ENCODE measurements at places on chromosomes 7 and 10. TPM values are rescaled to one million over a fixed set of nuclear protein-coding genes. Genes with fewer than 3 reads are reported as not detected.

DNA sequence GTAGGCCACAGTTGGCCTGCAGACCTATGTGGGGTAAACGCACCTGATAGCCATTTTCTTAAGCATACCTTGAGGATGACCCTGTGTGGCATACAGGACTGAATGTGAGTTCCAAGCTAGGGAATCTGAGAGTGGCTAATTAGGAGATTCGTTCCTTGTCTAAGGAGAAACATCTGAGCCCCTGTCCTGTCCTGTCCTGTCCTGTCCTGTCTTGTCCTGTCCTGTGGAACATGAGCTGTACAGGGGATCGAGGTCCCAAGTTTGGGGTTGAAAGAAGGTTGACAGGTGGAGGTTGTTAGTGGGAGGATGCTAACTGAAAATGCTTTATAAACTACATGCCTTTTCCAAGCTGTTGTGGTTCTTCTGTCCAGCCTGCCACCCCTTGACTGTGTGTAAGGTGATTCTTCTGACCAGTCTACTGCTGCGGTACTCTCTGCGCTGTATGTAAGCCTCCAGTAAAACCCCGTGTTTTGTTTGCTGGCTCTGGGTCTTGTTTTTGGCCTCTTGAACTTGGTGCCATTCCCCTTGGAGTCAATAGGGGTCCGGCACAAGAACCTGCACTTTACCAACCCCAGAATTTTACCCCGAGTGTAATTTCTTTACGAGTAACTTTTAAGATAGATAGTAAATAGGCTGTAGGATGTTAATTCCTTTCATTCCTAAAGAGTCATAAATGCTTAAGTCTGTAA is 26.4 kb downstream of the ZNRF2 start:
- no peak for DNase-seq

MORN4 gene
- 7.5 TPM for total RNA-seq

DNA sequence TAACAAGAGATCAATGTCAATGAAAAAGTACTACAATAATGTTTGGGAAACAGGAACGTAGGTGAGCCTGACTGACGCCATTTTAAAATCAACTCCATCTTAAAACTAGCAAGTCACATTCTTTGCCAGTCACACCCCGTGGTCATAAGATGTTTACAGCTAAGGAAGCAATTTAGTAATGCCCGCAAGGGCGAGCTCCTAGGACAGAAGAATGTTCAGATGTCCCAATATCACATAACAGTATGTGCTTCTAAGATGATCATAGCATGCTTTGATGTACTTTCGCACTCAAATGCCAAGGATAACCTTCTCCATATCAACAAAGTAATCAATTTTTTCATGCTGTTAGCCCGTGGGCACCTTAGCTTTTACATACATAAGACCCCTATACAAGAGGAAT is 113.8 kb upstream of the EGFR start:
- no peak for DNase-seq

DNA sequence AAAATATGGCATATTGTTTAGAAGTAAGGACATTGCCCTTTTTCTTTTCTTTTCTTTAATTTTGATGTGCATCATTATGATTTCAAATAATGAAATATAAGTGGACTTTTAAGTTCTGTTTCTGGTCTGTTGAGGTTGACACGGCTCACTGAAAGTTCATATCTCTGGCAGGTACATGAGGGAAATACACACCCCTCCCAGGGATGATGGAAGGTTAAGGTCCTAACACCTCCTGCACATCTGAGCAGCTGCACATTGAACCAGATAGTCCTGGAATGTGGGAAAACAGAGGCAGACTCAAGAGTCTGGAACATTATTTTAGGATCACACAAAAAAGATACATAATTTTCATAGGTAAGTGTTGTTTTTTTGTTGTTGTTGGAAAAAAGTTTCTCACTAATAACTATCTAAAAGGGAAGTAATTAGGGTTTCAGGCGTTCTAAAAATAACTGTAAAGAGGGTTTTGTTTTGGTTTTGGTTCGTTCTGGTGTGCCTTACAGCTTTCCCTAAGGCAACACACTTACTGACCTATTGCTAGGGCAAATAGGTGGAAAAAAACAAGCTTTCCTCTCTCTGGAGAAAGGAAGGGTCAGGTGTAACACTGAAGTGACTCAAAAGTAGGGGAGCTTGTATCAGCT is 201.2 kb upstream of the PRKCQ start:
- DNase-seq, result no peak

- no peak for DNase-seq
Observed at GRCh38 chr10:87844837-87845623, 18.3 kb downstream of the KLLN start.

ADRB1 gene
- 0.55 TPM for total RNA-seq
